Immature natural killer cell (primary cell): ENCODE measurements at places on chromosomes 3 and 15. TPM values are rescaled to one million over a fixed set of nuclear protein-coding genes. Genes with fewer than 3 reads are reported as not detected.
A peak's percentile ranks its signal among the peaks of the same experiment; 100 is the strongest.

GRCh38 chr15:70436428-70436827 is 326.9 kb downstream of the UACA start:
- no peak for DNase-seq

- DNase-seq, result no peak
Measured at GRCh38 chr3:71243229-71243628, 340.3 kb downstream of the FOXP1 start.

RNU5B-1 gene
- not detected for polyA plus RNA-seq

DNA sequence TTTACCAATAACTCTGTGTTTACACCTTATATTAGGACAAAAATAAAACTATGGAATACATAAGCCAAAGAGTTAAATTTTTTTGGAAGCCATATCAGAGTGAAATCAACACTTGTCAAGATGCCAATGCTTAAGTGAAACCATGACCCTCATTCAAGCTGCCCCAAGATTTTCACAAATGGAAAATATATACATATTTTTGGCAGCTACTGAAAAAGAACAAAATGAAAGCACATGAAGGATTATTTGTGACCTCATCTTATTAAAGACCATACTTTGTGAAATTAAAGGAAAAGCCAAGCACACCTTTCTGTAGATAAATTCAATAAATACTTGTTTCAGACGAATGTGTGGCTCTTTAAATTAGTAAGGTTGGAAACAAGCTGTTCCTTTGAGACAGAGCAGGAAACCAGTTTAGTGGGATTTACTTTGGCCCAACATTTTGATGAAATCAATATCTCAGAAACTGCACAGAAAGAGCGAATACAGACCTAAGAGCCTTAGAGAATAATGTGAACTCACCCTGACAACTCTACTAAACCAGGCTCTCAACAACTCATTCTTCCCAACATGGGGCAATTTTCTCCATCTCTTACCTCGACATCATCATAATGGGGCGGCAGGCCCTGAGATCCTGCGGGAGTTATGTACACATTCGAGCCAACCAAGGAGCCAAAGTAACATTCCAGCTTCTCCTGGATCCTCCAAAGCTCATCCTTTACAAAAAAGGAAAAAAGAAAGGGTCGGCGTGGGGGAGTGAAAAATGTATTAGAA is 11.1 kb downstream of the RIOX2 start:
- no peak for DNase-seq

MDFIC2 gene
- not detected for polyA plus RNA-seq

DNA sequence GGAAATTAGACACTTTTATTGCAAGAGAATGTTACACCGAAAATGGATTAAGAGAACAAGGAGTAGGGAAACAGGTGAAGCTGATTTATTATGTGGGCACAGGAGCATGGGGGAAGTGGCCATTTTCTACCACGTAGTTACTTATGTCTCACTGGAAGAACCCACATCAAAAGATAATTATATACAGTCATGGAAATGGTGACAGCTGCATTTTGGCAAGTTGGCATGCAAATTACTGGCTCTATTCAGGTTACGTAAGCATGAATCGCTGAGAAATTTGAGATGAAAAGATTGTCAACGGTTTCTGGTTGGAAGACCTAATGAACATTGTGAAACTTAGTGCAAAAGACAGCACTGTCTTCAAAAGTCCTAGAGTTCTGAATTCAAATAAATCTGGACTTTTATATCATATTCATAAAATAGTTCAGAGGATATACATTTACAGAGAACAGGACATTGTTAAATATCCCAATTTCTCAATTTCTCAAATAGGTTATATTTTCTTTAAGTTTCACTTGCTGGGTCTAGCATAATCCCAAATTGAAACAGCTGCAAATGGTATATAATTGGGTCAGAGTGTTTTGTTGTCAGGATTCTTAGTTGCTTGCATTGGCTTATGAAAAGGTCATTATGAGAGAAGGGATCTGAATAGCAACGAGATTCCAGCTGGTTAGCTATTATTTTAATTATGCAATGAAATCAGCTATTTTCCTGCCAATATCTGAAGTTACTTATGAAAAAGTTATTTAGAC is 567.8 kb downstream of the ZPLD1 start:
- DNase-seq, result peak; percentile 14

GRCh38 chr3:135215516-135215915 is 420.5 kb downstream of the EPHB1 start:
- DNase-seq, result no peak

SAXO2 gene
- polyA plus RNA-seq, result 2.3 TPM

DNA sequence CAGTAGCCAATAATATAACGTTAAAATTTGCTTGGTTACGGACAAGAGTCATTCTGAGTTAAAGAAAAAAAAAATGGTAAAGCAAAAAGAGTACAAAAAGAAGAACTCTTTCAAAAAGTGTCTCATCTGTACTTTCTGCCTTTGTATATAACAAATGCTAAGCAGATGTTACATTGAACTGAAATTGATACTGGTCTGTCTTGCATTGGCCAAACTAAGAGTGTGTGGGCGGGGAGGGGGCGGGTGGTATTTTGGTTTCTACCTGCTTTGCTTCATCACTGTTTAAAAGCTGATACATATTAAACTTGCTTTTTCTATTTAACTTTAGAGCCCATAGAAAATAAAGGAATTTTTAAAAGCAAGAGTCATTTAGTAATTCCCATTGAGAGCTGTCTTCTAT is 215.0 kb upstream of the THBS1 start:
- no peak for DNase-seq

DNA sequence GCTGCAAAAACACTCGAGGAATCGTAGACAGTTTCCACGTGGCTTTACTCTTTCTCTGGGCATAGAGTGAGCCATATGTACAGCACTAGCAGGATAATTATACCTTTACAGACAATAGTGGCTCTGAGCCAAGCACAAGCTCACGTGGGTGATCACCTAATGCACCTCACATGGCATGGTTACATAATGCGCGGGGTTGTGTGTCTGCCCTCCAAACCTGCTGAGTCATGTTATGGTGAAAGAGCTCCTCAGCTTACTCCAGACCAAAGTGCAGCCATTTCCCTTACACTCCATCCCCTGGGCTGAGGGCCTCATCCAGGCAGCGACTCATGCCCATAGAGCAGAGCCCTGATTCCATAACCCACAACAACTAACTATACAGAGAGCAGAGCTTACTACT is 1458.4 kb upstream of the CADM2 start:
- DNase-seq, result no peak

PDCD7 gene
- polyA plus RNA-seq, result 14.4 TPM

LRRC15 gene
- polyA plus RNA-seq, result not detected

GRCh38 chr3:57952651-57953050 is 55.6 kb upstream of the FLNB start:
- DNase-seq, result no peak

PTH1R gene
- polyA plus RNA-seq, result not detected

DNA sequence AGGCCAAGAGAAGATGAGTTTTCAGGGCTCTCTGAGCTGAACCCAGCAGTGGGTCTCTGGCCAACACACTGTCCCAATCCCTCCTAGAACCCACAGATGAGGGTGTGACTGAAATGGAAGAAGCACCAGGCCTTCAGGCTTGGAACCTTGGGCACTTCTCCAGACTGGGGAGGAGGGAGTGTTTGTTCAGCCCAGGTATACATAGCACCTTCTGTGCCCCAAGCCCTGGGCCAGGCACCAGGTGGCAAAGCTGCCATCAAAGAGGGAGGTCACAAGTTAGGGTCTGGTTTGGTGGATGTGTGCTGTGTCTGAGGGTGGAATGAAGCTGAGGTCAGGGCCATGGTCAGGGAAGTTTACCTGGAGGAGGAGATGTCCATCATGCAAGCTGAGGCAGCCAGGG is 15.8 kb upstream of the RHO start:
- no peak for DNase-seq

CNTN3 gene
- not detected for polyA plus RNA-seq

GRCh38 chr3:169390271-169390670 is 273.2 kb downstream of the MECOM start:
- DNase-seq, result no peak

- DNase-seq, result no peak
Measured at GRCh38 chr3:186311441-186311840, 50.6 kb downstream of the DGKG start.

ASB14 gene
- not detected for polyA plus RNA-seq

- DNase-seq, result no peak
Measured at GRCh38 chr15:33649217-33649933, 318.9 kb upstream of the CHRM5 start.

SIAH2 gene
- polyA plus RNA-seq, result 22.7 TPM

DNA sequence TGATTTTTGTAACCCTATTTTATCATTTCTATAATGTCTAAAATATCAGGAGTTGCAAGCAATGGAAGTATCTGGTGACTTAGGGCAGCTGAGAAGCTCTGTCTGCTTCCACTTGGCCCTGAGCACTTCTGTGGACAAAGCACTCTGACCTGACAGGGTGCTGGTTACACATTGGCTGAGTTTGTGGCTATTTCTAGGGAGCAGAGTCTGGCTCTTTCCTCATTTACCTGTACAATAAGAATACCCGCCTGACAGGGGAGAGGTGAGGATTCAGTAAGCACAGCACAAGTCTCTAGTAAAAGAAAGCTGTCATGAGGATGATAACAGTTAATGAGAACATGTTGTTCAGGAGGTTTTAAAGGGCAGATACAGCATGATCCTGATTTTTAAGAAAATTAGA is 33.3 kb upstream of the SPESP1 start:
- DNase-seq, result no peak

DNA sequence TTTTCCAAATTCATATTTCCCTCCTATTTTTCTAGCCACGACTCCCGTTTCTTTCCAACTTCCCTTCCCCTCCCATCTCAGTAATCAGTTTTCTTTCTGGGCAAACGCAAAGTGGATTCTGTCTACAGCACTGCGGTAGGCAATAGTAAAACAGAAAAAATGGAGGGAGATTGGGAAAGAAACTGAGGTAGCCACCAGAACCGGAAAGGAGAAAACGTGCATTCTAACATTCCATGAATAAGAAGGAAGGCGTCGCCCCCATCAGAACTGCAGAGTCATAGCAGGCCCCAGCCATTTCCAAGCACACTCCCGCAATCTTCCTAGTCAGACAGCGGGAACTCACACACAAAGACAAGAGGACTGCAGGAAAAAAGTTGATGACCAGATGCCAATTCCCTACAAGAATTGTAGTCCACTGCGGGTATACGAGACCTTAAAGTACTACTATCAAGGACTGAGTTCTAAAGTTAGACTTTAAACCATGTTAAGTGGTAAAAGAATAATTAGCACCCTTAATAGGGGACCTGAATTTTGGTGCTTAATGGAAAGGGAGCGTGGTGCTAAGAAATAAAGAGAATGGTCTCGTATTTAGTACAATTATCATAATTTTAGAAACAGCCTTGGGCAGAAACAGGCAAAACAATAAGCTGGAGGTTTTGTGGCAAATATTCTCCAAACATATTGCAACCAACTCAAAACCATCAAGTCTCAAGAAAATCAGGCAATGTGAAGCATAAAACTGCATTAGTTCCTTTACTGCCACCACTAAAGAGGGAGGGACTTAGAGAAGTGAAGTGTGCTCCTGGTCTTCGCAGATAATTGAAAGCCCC is 1.4 kb downstream of the PFN2 start:
- DNase-seq, result no peak

DNA sequence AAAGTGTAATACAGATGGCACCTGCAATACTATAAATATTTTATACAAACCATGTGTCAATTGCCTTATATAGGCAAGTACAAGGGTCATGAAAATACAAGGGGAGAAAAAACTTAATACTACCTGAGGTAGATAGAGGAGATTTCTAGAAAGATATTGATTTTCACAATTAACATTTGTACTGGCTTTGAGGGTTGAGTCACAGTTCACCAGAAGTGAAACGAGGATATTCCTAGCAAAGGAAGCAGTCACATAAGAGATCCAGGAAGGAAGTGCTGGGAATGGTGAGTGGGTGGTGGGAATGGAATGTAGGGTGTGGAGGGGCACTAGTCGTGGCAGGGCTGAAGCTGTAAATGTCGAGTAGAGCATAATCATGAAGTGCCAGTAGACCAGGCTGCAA is 108.7 kb downstream of the P2RY1 start:
- DNase-seq, result no peak

DNA sequence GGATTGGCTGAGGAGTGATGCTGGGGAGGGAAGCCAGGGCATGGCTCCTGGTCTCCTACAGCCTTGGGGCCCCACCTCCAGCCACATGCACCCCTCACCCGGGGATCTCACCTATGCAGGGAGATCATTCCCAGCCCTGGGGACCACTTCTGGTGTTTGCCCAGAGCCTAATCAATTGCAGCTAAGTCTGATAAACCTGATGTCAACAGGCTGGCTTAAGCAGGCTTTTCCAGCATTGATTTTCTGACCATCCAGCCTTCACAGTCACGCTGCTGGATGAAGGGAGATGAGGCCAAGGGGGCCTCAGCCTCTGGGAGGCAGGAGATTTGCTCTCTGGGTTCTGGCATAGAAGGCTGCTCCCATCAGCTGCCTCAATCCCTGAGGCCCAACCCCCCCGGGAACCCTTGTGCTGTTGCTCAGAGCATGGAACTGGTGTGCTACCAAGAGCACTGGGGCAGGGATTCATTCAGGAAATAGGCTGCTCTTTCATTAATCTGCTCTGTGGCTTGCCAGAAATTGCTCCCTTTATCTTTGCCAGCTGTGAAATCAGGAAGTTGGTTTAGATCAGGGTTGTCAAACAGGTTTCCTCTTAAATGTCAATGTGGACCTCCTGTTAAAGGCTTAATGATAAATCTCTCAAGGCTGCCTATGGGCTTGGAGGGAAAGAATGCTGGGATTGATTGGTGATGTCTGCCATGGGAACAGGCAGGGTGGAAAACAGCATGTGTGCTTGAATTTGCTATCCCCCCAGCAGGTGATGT is 19.0 kb downstream of the FAM3D start:
- DNase-seq, result no peak

GRCh38 chr3:170670504-170670903 is 84.6 kb upstream of the SLC7A14 start:
- DNase-seq, result no peak

DNA sequence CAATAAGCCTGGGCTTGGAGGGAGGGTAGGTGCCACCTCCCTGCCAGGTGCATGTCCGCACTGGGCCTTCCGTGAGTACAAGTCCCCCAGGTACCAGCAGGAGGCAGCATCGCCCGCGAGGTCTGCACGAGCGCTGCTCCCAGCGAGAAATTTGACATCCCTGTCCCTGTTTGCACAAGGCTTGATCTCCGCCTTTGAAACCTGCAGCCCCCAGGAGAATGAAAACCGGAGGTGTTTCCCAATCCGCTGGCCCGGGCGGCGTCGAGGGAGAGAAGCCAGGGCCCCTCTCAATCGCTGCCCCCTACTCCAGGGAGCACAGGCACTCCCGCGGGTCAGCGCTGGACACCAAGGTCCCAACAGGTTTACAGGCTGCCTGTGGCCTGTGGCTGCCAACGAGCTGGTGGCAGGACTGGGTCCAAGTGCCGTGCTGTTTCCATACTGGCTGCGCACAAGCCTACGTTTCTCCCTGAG is 961 bp downstream of the HAPLN3 start:
- peak; percentile 46 for DNase-seq

CIB1 gene
- 304 TPM for polyA plus RNA-seq

- no peak for DNase-seq
Measured at GRCh38 chr3:177465257-177465642, 268.0 kb upstream of the TBL1XR1 start.

DNA sequence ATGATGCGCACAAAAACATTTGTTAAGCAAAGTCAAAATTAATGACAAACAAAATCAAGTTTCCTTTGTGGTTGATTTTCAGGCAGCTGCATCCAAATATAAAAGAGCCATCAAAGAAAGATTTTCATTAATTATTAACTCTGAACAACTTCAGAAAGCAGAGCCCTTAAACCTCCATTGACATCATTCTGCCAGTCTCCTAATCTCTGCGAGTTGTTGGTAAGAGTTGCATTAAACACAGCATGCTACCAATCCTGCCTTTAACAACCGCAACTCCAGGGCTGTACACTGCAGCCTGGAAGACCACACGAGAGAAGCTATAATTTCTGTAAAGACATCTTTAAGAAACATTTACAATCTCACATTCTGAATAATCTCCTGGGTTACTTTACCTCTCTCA is 204.6 kb downstream of the NR2F2 start:
- no peak for DNase-seq
